Kidney (tissue), 22 donors: ENCODE measurements at places on chromosomes 6 and 20. TPM values are rescaled to one million over a fixed set of nuclear protein-coding genes. Genes with fewer than 3 reads are reported as not detected.

PCMTD2 gene
- 25.0 TPM for polyA plus RNA-seq

TOMM6 gene
- 479 TPM for polyA plus RNA-seq

FARS2 gene
- 24.8 TPM for polyA plus RNA-seq

SLC52A3 gene
- polyA plus RNA-seq = 11.4 TPM

TUBB1 gene
- 0.17 TPM for polyA plus RNA-seq

ZSCAN23 gene
- 0.49 TPM for polyA plus RNA-seq

PTCHD4 gene
- polyA plus RNA-seq = 0.24 TPM

HSD17B8 gene
- polyA plus RNA-seq = 83.0 TPM

SCRT2 gene
- polyA plus RNA-seq = not detected

TXNDC5 gene
- 73.5 TPM for polyA plus RNA-seq
